ENCODE measurements at places on chromosomes 11 and 22.
A peak's percentile ranks its signal among the peaks of the same experiment; 100 is the strongest.

DNA sequence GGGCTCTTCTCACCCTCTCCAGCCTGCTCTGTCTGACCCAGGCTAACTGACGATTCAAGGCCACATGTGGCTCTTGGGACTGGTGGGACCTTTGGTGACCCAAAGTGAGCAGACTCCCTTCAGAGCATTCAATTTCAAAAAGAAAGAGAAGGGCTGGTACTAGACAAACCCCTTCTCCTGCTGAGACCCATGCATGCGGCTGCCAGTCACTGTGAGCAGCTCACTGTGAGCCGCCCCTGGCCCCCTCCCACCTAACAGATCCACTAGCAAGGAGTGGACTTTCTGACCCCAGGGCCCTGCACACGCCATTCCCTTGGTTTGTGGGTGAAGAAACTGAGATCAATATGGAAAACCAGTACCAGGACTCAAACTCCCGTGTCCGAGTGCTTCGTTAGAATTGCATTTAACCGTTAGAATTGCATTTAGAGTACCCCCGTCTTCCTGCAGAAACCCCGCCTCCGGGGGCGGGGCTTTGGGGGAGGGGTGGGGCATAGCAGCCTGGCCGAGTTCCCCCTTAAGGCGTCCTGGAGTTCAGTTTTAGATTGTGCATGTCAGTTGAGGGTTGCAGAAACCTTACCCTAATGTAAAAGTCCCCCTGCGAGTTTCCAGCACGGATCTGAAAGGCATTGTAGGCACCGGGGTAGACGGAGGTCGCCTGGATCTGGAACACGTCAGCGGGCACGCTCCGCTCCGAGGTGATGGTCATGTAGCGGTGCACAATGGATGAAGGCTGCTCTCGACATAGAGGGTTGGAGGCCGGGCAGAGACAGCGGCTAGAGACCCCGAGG lies 5.1 kb downstream of the EFEMP2 start:
- DNase-seq: peak; percentile 67

DNA sequence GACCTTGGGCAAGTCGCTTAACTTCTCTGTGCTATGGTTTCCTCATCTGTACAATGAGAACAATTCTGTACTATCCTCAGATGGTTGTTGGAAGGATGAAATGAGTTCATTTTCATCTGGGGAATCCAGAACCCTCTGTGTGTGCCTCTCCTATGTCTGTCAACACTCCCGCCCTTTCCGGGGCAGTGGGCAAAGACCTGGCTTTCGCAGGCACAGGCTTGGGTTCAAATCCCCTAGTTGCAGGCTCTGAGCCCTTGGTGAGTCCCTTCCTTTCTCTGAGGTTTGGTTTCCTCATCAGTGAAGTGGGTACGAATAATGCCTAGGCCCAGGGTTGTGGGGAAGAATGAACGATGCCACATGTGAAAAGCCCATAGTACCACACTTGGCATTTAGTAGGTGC lies 6.0 kb downstream of the PNPLA5 start:
- DNase-seq: no peak

DNA sequence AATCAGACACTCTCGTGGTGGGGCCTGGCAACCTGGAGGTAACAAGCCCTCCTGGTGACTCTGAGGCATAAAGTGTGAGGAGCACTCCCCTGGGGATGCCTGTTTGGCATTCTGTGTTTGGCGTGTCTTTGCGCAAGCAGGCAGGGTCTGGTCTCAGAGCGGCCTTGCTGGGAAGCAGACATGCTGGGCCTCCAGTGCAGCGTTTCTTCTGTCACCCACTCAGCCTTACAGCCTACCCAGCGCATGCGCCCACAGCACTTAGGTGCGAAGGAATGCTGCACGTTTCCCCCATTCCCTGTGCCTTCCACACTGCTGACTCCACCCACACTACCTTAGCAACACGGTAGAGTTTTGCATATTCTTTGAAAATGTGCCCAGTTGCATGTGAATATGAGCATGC lies 7.4 kb upstream of the CXCR5 start:
- no peak for DNase-seq

DNA sequence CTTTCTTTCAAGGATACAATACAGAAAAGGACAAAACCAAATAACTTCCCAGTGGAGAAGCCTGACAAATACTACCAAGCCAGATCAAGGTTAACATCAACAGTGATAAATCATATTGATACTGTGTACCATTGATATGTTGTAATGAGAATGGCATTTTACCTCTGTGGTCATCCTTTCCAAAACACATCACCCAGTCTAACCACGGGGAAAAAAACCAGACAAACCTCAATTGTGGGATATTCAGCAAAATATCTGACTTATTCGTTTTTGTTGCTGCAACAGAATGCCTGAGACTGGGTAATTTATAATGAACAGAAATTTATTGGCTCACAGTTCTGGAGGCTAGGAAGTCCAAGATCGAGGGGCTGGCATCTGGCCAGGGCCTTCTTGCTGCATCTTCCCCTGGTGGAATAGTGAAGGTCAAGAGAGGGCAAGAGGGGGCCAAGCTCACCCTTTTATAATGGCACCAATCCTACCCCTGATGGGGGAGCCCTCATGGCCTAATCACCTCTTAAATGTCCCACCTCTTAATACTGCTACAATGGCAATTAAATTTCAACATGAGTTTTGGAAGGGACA lies 66.1 kb downstream of the FAM76B start:
- DNase-seq: no peak

DNA sequence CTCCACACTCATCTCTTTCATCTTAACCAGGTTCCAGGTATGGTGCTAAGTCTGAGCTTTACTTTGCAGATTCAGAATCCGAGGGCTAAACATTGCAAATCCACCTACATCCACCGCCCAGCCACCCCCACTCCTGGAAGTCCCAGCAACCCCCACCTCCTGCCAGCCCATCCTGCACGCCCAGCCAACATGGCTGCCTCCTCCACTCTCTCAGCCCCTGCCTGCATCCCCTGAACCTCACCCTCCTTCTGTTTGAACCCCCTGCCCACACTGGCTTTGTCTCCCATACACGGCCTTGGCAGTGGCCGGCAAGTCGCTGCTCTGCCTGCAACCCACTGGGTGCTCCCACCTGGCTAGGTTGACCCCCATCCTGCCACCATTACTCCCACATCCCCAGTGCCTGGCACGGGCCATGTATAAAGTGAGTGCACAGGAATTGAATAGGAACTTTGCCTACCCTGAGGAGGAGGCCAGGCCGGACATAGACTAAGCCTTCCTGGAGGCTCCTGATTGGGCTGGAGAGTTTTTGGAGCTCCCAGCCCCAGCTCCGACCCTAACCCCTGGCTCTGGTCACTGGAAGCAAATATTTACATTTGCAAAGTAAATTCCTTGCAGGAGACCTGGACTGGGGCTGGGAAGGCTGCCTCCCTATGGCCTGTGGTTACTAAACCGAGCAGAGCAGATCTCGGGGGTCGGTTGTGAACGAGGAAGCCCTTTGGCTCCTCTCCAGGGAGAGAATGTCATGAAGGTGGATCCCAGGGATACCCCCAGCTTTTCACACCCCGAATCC lies 14.4 kb downstream of the EMID1 start:
- no peak for DNase-seq

- no peak for DNase-seq
These were observed 14.3 kb upstream of the RIC3 start for GRCh38 chr11:8183111-8183510.

DNA sequence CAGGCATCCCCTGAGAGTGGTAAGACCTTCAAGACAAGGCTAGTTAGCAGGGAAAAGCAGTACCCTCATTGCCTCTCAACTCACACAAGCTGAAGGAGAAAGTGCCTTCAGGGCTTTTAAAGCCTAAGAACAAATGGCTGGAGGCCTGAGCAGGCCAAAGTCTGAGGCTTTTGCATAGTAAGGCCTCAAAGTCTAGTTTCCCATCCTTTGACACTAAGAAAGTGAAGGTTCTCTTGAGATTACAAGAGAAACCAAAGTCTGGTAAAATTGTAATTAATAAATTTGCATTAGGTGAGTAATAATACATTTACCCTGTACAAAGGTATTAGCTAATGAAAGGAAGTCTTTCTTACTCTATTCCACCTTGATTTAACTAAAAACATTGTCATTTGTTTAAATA lies 47.0 kb upstream of the CCDC89 start:
- no peak for DNase-seq

- no peak for DNase-seq
These were observed 225.4 kb upstream of the CHORDC1 start for GRCh38 chr11:90448256-90448655.

GRCh38 chr22:49601614-49602321 lies 225.9 kb downstream of the BRD1 start:
- DNase-seq: no peak

DNA sequence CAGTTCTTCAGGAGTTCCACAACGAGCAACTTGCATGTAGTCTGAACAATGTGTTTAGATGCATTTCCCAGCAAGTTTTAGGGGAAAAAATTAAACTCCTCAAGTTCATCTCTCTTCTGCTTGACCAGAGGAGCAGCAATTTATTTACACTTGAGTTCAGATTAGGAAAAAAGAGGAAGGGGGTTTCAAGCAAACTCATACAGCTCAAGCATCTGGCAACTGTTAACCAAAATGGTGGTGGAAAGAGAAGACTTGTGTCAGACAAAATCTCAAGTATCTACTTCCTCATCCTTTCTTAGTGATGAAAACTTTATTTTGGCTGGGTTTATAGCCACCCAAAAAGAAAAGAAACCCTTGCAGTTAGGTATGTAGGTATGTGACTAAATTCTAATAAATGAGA lies 29.1 kb upstream of the PICALM start:
- DNase-seq: no peak

GRCh38 chr11:89493431-89493830 lies 2.3 kb upstream of the NOX4 start:
- DNase-seq: no peak

DNA sequence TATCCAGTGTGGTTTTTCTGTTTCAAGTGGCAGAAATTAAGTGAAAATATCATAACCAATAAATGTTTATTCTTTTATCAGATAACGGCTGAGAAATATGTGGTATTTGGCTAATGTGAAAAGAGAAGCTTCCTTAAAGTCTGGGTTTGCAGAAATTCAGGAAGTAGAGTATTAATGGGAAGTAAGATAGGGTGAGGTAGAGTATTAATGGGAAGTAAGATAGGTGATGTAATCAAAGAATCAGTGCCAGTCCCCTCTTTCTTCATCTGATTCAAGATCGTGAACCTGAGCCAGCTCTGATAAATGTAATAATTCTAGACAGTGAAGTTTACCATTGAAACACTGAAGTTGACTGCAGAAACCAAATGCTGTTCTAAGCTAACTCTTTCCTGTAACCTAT lies 30.9 kb downstream of the TRPC6 start:
- DNase-seq: no peak

- DNase-seq: no peak
These were observed 17.6 kb downstream of the STARD10 start for GRCh38 chr11:72776117-72776843.

- DNase-seq: no peak
These were observed 131.2 kb upstream of the MTMR2 start for GRCh38 chr11:96054870-96055705.

DNA sequence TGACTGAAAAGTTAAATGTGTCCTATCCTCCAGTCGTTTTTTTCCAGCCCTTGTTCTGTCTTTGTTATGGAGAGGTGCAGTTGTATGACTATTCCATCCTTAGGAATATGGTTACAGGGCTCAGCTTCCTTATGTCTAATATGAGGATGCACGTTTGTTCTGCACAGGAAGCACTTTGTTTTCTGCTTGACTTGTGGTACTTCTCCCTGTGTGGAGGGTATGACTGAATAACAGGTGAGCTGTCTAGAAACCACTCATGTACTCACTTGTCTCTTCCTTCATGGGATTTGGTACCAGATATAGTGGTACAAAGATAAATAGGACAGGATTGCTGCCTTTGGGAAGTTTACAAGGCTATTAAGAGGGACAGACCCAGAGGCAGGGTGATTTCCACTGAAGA lies 17.4 kb downstream of the CABIN1 start:
- DNase-seq: no peak

DNA sequence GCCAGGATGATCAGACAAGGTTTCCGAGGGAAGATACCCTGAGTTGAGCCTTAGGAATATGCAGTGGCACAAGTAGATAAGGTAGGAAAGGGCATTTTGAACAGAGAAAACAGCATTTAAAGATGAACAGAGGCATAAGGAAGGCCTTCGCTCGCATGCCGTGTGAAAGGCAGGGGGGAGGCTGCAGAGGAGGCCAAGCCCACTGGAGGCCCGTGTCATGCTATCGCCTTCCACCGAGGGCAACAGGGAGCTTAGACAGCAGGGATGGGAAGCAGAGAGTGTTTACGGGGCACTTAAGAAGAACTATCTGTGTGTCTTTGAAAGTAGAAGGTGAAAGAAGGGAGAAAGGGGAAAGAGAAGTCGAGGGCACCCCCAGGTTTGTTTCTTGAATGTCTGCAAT lies 148.3 kb downstream of the PKNOX2 start:
- DNase-seq: no peak

GRCh38 chr11:1050581-1051355 lies 14.2 kb upstream of the MUC6 start:
- peak; percentile 83 for DNase-seq

DNA sequence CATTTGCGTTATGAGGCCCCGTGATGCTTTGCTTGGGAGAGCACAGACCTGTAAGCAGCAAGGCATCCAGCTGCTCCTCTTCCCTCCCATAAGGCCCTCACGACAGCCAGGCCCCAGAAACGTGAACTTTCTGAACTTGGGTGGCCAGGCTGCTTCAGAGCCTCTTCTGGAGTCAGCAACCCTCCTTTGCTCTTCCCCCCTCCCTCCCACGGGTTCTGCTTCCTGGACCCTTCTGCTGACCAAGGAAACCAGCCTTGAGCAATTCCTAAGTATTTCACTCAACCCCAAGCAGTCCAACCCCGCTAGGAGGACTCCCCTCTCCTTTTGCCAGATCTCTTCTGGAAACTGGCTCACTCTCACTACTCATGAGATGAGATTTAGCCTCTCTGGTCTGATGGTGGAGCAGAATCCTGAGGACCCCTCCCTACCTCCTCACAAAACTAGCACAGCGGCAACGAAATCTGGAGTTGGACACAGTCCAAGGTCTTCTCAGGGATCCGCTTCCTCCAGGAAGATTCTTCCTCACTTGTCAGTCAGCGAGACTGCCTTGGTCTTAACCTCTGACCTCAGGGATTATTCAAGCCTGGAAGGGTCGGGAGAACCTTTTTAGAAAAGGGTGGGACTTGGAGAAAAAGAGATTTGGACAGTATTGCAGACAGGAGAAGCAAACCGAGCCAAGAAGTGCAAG lies 86.2 kb downstream of the UBASH3B start:
- no peak for DNase-seq

- DNase-seq: no peak
These were observed 14.3 kb upstream of the ARRB1 start for GRCh38 chr11:75365711-75366181.

DNA sequence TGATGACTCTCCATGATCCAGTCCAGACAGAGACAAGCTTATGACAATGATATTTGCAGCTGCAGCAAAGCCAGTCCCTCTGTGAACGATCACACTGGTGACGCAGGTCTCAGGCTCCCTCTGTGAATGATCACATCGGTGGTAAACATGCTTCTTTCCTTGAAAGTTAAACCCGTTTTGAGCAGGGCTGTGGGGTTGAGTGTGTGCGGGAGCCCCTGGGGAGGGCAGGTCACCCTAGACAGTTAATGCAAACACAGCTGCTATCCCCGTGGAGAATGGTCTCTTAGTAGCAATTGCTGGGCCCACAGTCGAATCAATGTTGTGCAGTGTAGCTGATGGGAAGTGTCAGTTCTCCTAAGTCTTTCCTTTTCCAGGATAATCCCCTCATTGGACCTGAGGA lies 71.0 kb upstream of the KIRREL3 start:
- DNase-seq: no peak

Data from stimulated activated CD8-positive, alpha-beta memory T cell treated with anti-CD3 and anti-CD28 coated beads, Interleukin-4, amount 100 ng/mL, for 48 hours (primary cell).